Stimulated activated CD8-positive, alpha-beta memory T cell treated with anti-CD3 and anti-CD28 coated beads, Interleukin-4, amount 100 ng/mL, for 48 hours (primary cell): ENCODE measurements at places on chromosomes 3 and 15.

- no peak for DNase-seq
These were observed 61.6 kb downstream of the LRTM1 start for GRCh38 chr3:54866251-54866650.

DNA sequence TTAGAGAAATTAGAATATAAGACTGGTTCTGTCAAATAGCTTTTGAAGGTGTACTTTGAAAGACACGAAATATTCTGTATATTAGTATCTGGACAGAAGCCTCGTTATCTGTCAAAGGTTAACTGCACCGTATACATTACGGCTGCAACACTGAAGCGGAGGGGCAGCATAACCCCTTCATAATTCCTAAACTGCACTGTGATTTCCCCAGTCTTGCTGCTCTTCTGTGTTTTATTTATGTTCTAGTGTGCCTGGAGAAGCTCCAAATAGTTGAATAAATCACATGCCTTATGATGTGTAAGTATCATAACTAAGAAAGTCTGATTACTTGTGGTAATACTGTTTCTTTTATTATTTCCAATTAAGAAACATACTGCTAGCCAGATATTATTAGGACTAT is 285.7 kb upstream of the ROBO2 start:
- no peak for DNase-seq

- DNase-seq = no peak
These were observed 153.6 kb downstream of the AKAP13 start for GRCh38 chr15:85534031-85534430.

DNA sequence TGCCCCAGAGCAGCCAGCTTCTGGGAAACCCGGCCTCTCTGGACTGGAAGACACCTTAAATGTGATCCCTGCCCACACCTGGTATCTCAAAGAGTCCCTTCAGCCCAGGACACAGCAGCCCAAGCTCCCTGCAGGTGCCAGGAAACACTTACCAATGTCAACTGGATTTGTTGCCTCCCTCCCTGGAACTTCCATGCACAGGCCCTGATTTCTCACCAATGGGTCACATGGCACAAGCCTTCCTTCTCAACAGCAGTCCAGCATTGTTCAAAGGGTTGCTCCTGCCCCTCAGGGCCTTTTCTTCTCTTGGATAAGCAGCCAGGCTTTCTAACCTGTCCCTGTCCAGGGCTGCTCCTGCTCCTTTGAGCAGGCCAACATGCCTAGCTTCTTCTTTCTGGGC is 31.6 kb downstream of the ANP32A start:
- DNase-seq = no peak

DNA sequence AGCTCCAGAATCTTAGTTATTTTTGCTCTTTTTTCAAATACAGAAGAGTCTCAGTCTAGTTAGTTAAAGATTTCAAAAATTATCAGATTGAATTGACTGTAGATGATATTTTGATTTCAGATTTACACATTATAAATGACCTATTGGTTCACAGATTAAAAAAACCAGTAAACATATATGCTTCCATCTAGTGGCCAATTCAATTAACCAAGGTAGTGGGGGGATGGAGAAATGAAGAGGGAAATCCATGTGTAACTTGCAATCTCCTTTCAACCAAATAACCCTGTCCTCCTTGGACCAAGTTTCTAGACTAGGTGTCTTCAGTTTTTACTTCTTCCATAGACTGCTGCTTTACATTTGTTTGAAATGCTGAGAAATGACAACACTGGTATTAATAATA is 789.8 kb downstream of the ROBO1 start:
- DNase-seq = no peak

DNA sequence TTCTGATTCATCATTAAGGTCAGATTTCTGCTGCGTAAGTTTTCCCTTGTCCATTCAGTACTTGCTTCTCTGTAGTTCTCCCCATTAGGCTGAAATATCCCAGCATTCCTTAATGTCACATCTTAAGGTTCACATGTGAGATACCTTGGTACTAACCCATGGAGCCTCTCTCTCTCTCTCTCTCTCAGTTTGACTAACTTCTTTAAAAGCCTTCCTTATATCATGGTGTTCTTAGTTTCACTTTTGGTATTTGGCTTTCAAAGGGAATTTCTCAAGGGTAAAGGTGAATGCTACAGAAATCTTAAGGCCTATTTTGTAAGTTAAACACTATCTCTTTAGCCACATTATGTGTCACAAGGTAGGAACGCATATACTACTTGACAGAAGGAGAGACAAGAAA is 427.3 kb upstream of the ZNF717 start:
- no peak for DNase-seq

GRCh38 chr3:134352031-134352671 is 22.1 kb downstream of the AMOTL2 start:
- DNase-seq = no peak

- DNase-seq = no peak
These were observed 19.7 kb downstream of the ABHD2 start for GRCh38 chr15:89107984-89108383.

DNA sequence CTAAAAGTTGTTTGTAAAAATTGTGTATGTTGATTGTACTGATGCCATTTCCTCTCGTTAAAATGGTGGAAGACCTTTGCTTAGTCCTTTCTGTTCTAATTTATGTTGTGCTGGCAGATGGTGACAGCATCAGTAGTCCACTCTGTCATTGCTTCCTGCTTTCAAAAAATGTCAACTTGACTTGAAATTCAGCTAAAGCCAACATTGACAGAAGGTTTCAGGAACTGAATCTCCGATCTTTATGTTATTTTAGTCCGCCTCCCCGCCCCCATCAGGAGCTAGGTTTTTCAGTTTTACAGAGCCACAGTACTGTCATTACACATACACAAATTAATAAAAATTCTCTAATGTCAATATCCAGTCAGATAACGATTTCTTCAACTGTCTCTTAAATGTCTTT is 1.5 kb downstream of the CEP63 start:
- DNase-seq = no peak

GRCh38 chr3:65928110-65928509 is 110.6 kb downstream of the MAGI1 start:
- no peak for DNase-seq

DNA sequence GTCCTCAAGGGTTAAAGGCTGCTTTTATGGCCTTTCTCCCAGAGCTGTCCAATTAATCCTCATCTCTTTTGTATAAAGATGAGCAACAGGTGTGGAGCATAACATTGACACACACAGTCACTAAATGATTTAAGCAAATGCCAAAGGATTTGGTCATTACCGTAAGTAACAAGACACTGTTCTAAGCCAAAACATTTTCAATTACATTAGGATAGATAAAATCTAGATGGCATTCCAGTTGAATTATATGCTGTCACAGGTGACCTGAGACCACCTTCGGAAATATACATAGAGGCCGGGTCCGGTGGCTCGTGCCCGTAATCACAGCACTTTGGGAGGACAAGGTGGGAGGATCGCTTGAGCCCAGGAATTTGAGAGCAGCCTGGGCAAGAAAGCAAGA is 105.3 kb upstream of the UBE3A start:
- no peak for DNase-seq

GRCh38 chr3:52532838-52533622 is 627 bp downstream of the NT5DC2 start:
- DNase-seq = peak; percentile 50

- DNase-seq = peak; percentile 14
These were observed 13.4 kb downstream of the ANP32A start for GRCh38 chr15:68807249-68807648.

DNA sequence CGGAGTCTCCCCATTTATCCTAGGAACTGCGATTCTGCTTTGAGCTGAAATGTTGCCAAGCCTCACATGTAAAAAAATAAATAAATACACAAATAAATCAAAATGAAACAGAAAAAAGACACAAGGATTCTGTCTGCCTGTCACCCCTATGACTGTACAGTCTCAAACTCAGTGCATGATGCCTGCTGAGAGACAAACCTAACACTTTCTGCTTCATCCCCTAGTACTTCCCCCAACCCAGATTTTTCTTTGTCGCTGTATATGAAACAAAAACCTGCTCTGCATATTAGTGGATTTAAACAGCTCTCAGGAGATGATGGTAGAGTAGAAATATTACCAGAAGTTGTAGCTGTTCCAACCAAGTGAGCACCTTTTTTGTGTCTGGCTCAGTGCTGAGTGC is 530.7 kb upstream of the CFAP20DC start:
- no peak for DNase-seq

DNA sequence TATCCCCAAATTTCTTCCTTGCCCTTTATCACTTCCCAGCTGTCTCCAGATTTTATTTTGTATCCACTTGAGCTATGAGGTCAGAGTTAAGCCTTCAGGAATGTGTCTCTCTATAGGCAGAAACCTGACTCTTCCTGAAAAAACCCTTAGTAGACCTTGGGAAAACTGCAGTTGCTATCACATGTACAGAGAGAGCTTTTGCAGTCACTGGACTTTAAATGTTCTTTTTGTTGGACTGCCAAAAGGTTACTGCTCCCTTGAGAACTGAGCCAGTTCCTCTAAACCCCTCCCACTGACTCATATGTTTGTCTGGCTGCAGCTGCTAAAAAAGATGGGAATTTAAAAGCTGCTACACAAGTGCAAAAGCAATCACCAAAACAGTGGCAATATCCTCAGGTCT is 169.1 kb upstream of the CCDC54 start:
- DNase-seq = no peak

- no peak for DNase-seq
These were observed 845.1 kb upstream of the NR2F2 start for GRCh38 chr15:95485367-95485766.

DNA sequence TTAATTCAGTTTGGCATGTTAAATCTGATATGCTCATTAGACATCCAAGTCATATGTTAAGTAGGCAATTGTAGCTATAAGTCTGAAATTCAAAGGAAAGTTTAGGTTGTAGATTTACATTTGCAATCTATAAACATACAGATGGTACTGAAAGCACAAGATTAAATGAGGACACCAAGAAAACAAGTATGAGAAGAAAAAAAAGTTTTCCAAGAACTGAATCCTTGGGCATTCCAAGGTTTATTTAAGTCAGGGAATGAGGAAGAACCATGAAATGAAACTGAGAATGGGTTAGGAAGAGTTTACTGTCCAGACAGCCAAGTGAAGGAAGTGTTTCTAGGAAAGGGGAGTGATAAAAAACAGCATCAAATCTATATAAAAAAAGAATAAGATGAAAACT is 756.1 kb upstream of the DPPA4 start:
- DNase-seq = no peak

GRCh38 chr15:57256939-57257338 is 119.4 kb upstream of the CGNL1 start:
- DNase-seq = no peak

- no peak for DNase-seq
These were observed 408.8 kb upstream of the C2CD4B start for GRCh38 chr15:62573876-62574275.

DNA sequence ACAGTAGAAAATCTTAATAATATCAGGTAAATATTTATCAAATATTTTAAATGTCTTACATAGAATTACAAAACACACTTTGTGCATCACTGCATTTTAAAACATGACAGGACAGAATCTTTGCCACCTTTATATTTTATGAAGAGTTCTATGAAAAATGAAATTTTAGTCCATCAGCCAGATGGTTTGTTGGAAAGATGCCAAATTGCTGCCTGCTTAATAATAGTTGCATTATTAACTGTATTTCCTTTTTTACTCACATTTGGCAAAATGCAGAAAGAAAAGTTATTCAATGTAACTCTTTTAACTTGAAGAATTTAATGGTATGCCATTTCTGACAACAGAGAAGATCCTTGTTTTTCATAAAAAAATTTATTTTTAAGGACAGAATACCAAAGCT is 1271.6 kb downstream of the NSUN3 start:
- no peak for DNase-seq

DNA sequence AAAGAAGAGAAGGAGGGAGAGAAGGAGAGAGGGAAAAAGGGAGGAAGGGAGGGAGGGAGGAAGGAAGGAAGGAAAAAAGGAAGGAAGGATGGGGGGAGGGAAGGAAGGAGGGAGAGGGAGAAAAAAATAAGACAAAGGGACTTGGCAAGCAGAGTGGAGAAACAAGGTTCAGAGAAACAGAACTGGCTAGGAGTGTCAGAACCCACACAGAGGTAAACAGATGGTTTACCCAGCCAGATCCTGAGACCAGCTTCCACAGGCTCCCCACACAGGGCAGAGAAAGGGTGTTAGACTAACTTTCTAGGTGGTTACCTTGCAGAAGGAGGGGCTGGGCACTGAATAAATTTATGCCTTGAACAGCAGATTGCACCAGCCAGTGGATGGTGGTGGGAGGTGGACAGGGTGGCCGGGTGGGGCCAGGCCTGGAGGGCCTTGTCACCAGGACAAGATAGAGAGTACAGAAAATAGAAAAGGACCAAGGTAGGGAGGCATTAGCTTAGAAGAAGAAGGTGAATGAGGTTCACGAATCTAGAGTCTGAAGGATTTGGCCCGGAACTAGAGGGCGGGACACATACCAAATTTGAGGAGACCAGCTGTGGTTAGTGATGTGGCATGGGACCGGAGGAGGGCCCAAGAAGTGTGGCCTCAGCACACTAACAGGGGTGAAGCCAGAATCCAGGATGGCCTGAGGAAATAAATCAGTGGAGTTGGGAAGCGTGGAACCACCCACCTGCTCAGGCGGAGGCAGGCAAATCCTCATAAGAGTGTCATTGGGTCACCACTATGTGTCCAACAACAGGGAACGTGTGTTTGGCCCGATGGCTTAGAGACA is 1.2 kb upstream of the TM4SF1 start:
- no peak for DNase-seq

DNA sequence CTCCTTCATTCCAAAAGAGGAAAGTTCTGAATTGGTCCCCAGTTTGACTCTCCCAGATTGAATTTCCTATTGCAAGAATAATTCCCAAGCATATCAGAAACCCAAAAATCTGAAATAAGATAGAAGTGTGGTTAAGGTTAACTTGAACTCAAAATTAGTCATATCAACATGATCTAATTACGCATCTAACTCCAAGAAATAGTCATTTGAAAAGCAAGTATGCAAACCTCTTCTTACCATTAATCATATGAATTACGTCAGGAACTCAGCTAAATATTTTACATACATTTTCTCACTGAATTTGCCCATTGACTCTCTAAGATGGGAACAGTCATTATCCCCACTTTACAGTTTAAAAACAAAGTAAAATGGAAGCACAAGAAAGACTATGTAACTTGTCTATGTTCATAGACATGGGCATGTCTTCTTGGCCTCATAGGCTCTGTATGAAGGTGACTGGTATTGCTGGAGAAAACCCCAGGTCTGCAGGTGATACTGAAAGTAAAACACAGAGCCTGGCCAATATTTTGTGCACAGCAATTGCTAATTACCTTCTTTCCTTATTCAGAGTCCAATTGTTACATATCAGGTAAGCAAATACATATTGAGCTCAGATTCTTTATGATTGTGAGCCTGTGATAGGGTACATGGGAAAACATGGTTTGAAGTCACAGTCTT is 139.2 kb downstream of the ATP8B4 start:
- no peak for DNase-seq

GRCh38 chr3:152232679-152233078 is 36.0 kb upstream of the MBNL1 start:
- no peak for DNase-seq

- DNase-seq = no peak
These were observed 48.7 kb downstream of the CNOT10 start for GRCh38 chr3:32733631-32734229.

GRCh38 chr3:38479431-38480092 is 16.6 kb upstream of the EXOG start:
- peak; percentile 55 for DNase-seq
